ENCODE measurements at places on chromosomes 7 and 10.

- no peak for DNase-seq
Measured at GRCh38 chr10:71873582-71874211, 22.6 kb upstream of the PSAP start.

DNA sequence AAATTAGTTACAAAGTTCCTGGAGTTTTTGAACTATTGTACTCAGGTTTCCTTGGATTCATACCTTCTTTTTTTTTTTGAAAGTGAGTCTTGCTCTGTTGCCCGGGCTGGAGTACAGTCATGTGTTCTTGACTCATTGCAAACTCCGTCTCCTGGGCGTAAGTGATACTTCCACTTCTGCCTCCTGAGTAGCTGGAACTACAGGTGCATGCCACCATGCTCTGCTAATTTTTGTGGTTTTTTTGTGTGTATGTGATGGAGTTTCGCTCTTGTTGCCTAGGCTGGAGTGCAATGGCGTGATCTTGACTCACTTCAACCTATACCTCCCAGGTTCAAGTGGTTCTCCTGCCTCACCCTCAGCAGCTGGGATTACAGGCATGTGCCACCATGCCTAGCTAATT is 22.3 kb downstream of the MCM10 start:
- no peak for DNase-seq

DNA sequence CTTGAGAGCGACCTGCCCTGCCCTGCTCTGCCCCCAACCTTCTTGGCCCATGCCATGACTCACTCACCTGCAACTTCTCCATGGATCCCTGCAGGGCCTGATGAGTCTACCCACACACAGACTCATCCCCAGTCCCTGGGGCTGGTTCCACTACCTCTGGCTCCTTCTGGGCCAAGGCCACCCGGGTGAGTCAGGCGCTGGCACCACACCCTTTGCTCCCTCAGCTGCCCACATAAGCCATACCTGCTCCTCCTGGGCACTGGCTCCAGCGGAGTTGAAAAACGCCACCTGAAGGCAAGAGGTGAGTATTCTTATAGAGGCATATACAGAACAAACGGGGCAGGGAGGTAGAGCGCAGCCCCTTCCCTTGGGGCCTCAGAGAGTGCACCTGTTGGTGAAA is 16.2 kb upstream of the MTPAP start:
- DNase-seq: no peak

DNA sequence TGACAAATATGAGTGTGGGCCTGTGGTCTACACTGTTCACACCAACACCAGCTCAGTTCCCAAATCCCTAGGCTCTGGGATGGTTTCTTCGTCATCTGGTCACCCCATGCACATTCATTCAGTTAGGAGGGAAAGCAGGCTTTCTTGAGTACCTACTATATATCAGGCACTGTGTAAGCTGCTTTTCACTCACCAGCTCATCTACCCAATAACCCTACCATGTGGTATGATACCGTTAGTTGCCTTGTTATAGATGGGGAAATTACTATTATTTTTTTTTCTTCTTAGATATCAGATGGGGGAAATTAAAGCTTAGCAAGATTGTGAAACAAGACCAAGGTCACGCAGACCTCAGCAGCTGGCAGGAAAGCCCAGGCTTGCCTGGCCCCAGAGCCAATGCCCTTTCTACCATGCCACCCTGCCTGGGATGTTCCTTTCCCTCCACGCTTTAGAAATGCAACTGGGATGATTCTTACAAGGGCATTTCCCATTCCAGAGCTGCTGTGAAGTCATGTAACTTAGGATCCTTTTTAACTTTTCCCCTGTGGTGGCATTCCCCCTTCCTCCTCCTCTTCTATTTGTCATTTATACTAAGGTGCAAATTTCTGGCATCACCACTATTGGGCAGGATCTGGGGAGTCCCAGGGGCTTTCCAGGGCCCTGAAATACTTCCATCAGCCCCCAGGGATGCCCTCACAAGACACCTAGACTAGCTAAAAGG is 93.1 kb upstream of the EFCAB10 start:
- peak; percentile 22 for DNase-seq

GRCh38 chr7:153245809-153246208 is 486.3 kb downstream of the ACTR3B start:
- DNase-seq: no peak

GRCh38 chr7:50637725-50638643 is 72.8 kb upstream of the DDC start:
- DNase-seq: no peak

Measured in CD4-positive, alpha-beta T cell treated with Interleukin-4 for 1 hour (primary cell).